Activated naive CD8-positive, alpha-beta T cell treated with anti-CD3 and anti-CD28 coated beads for 36 hours (primary cell): ENCODE measurements at places on chromosomes 5 and 9.

- peak; percentile 47 for DNase-seq
Measured at GRCh38 chr5:141512911-141513626, 24.2 kb downstream of the PCDHGC5 start.

DNA sequence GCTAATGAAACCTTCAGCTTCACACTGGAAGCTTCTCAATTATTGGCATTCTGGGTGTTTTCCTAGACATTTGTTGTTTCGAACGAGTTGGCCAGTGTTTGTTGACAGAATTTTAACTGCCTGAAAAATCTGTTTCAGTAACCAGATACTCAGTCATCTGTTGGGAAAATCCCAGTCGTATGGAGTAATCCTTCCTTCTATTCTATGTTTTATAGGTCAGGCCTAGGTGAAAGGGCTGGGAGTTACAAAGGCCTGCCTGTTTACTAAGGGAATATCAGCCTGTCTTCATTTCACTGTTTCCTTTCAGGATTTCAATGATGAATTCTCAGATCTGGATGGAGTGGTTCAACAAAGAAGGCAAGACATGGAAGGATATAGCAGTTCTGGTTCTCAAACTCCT lies 59.9 kb downstream of the GRAMD2B start:
- DNase-seq = no peak

- DNase-seq = no peak
Measured at GRCh38 chr5:78526049-78526525, 122.5 kb downstream of the LHFPL2 start.

DNA sequence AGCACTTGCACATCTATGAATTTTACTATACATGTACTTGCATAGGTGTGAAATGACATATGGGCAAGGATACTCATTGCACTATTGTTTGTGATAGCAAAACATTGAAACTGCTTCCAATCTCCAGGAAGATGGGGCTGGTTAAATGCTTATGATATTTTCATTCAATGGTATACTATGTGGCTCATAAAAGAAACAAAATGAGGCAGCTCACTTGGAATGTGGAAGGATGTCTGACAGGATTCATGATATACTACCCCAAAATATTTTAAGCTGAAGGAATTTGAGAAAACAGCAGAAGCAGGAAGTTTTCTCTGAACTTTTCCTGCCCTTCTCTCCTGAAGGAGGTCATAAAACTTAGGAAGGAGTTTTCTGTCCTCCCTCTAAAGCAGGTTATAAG lies 99.6 kb upstream of the CAST start:
- no peak for DNase-seq

DNA sequence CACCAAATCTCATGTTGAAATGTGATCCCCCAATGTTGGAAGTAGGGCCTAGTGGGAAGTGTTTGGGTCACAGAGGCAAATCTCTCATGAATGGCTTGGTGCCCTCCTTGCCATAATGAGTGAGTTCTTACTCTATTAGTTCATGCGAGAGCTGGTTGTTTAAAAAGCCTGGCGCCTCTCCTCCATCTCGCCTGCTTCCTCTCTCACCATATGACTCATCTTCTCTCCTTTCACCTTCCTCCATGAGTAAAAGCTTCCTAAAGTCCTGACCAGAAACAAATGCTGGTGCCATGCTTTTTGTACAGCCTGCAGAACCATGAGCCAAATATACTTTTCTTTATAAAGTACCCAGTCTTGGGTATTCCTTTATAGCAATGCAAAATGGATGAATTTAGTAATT lies 20.9 kb upstream of the ARHGAP26 start:
- no peak for DNase-seq

DNA sequence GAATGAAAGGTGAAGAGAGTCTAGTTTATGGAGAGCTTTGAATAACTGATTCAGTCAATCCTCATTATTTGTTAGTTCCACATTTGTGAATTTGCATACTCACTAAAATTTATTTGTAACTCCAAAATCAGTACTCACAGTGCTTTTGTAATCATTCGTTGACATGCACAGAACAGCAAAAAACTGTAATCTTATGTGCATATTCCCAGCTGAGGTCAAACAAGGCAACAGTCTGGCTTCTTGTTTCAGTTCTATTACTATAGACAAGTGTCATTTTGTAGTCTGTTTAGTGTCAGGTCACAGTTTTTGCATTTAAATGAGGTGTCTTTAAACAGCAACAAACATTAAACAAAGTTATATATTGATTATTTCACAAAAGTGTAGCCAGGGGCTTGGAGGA lies 142.5 kb downstream of the RNF180 start:
- DNase-seq = no peak

- no peak for DNase-seq
Measured at GRCh38 chr5:16542236-16542635, 74.6 kb downstream of the RETREG1 start.

DNA sequence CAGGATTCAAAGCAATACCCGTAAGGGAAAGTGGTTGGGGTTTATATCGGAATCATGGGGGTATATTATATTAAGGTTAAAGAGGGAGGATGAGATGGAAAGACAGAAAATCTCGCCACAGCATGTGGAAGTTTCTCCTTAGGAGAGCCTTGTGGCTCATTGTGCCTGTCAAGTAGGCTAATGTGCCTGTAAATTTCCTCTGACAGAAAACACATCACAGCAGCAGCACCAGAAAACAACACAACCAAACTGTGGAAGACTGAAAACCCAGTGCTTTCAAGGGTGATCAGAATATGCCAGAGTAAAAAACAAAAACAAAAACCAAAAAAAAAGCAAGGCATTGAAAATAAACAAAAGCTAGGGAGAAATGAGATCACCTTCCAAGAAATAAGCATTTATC lies 11.3 kb upstream of the MAN2A1 start:
- DNase-seq = no peak

- DNase-seq = no peak
Measured at GRCh38 chr9:98288881-98289280, 33.4 kb upstream of the TBC1D2 start.

- DNase-seq = no peak
Measured at GRCh38 chr9:134139081-134139480, 3.2 kb downstream of the WDR5 start.

DNA sequence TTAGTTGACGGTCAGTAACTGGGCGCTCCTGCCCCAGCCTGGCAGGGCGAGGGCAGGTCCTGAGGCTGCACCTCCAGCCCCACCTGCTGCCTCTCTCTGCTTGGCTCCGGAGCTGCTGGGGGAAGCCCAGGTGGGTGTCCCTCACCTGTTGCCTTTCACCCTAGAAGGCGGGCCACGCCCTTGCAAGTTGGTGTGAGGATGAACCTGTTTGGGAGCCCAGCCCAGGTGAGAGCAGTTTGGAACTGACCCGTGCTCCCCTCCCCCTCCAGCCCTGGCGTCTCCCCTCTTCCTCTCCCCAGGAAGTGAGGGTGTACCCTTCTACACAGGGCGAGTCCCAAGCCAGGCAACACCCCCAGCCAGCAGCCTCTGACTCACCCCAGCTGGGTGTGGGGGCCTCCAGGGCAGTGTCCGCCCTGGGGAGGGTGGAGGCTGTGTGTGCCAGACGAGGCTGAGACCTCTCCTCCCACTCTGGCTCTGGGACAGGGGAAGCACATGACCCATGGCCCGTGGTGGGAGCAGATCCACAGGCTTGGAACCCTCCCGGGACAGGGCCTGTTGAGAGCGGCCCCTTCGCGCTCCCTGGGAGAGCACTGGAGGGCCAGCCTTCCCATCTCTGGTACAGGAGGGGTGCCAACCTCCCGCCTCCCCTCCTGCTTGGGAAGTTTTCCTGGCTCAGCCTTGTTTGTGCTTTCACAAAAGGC lies 10.4 kb downstream of the LRRC8A start:
- DNase-seq = peak; percentile 42

- DNase-seq = peak; percentile 21
Measured at GRCh38 chr5:90558344-90559192, at the start of gene ADGRV1. TSS of gene ADGRV1 (plus strand) at chr5:90558797. CDS start at chr5:90558896, 99 bp downstream.

DNA sequence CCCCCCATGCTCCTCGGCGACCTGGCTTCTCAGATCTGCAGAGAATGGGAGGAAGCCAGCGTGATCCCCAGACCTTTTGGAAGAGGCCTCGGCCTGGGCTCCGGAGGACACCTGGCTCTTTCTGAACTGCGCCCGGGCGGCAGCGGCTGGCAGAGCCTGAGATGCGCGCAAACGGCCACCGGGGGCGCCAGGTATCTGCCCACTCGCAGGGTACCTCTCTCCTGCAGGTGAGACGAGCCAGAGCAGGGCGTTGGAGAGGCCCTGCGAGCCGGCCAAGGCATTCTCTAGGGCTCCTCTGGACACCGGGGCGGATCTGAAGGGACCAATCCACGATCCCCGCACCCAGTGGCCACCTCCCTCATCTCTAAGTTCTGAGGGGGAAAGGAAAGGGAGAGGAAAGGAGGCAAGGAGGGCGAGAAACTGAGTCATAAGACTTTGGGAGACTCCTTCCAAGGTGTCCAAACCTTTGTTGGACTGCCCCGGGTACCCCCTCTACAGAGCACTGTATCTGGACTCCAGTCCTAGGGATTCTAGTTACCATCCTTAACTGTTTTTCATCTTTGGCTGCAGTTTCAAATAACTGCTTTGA lies 55.0 kb upstream of the SLC46A2 start:
- peak; percentile 2 for DNase-seq

DNA sequence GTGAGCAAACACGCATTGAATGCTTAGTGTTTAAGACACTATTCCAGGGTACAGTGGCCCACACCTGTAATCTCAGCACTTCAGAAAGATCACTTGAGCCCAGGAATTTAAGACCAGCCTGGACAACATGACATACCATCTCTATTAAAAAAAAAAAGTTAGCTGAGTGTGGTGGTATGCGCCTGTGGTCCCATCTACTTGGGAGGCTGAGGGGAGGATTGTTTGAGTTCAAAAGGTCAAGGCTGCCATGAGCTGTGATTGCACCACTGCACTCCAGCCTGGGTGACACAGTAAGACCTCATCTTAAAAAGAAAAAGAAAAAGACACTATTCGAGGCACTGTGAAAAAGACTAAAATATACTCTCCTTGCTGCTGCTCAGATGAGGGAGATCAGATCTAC lies 240.7 kb downstream of the NR3C1 start:
- no peak for DNase-seq

- DNase-seq = no peak
Measured at GRCh38 chr5:158013303-158013702, 154.4 kb upstream of the CLINT1 start.

DNA sequence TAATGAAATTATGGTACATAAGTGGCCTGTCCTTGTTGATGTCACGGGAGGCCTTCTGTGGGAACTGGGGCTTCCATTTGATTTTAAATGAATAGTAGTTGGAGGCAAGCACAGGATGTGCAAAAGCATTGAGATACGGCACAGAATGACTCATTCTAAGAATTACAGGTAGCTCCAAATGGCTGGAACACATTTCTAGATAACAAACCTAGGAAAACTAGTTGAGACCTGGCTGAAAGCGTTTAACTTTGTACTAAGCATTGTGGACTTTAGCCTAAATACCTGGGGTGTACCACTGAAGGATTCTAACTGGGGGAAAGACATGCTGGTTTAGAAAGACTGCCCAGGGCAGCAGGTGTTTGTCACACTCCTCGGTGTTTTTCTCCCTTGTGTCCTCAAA lies 9.4 kb downstream of the SKP2 start:
- no peak for DNase-seq
